H1 (cell line): ENCODE measurements at places on chromosomes 12 and 14. TPM values are rescaled to one million over a fixed set of nuclear protein-coding genes. Genes with fewer than 3 reads are reported as not detected.

DNA sequence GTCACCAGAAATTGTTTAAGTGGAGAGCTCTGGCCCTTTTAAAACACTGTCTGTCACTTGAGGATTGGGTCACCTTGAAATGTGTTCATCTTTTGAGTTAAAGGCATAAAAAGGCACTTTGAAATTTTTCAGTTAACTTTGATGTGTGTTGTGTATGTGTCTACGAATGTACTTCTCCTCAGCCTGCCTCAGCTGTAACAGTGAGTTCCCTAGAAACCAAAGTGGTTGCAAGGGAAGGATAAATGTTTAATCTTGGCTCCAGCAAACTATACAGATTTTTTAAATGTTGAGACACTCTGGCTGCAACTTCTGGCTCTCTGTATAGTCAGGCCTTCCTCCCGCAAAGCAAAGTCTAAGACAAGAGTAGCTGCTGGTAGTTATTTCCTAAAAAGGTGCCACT, 8.3 kb downstream of the DERA start:
- no peaks in the 10 kb centered on the region for H3K36me3 ChIP-seq
- H3K27ac ChIP-seq, result no peak overlapping the region
- DNase-seq, result no peak
- H3K27me3 ChIP-seq, result no peaks in the 10 kb centered on the region
- no peaks in the 10 kb centered on the region for H3K4me1 ChIP-seq

- peaks cover 11% of the 10 kb centered on the region for H3K4me1 ChIP-seq
- peak overlapping the region; percentile 84 for H3K27ac ChIP-seq
- peak overlapping the region; percentile 94 for H3K4me3 ChIP-seq
These were observed 731 bp downstream of the PYM1 start for GRCh38 chr12:55926738-55927587.

DNA sequence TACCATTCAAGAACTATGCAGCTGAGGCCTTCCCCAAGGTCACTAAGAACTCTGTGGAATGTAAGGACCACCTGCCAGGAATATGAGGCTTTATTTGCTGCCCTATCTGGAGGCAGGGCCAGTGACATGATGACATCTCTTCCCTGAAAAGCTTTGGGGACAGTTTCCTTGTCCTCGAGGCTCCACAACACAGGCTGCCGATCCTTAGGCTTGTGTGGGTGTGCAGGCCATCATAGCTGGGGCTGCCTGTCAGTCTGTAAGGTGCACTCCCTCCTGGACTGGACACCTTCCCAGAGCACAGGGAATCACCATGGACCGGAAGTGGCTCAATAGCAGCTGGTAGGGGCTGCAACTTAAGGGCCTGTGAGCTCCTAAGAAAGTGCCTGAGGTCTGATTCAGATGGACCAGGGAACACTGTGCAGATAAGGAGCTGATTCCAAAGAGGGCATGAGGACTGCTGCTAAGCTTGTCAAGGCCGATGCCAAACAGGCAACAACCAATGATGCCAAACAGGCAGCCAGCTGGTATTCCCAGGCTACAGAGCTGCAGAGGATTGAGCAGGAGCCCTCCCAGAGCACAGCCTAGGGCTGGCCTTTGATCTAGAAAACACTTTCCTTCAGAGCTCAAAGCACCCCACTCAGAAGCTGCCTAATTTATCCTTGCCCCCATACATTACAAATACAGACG, 84.3 kb downstream of the CRACR2A start:
- no peaks in the 10 kb centered on the region for H3K4me1 ChIP-seq
- no peak for DNase-seq
- H3K27ac ChIP-seq, result no peak overlapping the region
- H3K36me3 ChIP-seq, result no peaks in the 10 kb centered on the region
- H3K27me3 ChIP-seq, result no peaks in the 10 kb centered on the region

GRCh38 chr12:64147875-64148274, 74.2 kb downstream of the KICS2 start:
- H3K36me3 ChIP-seq, result no peaks in the 10 kb centered on the region
- no peak overlapping the region for H3K4me3 ChIP-seq
- no peak overlapping the region for H3K27ac ChIP-seq
- H3K27me3 ChIP-seq, result no peaks in the 10 kb centered on the region

- DNase-seq, result peak; percentile 39
- H3K4me3 ChIP-seq, result peak overlapping the region; percentile 91
- no peaks in the 10 kb centered on the region for H3K27me3 ChIP-seq
- H3K27ac ChIP-seq, result no peak overlapping the region
- peaks cover 22% of the 10 kb centered on the region for H3K4me1 ChIP-seq
- H3K36me3 ChIP-seq, result peaks cover 38% of the 10 kb centered on the region
These were observed 2.2 kb downstream of the ZFP36L1 start for GRCh38 chr14:68790644-68791077.

GRCh38 chr12:124188561-124189405, 106.1 kb upstream of the RFLNA start:
- DNase-seq, result no peak
- no peaks in the 10 kb centered on the region; the same call in 1 of the 2 replicates for H3K4me1 ChIP-seq
- H3K27me3 ChIP-seq, result no peaks in the 10 kb centered on the region
- H3K36me3 ChIP-seq, result no peaks in the 10 kb centered on the region

GRCh38 chr14:49447540-49448107, 138.6 kb downstream of the RPS29 start:
- no peak for DNase-seq
- H3K27ac ChIP-seq, result no peak overlapping the region
- no peaks in the 10 kb centered on the region for H3K4me1 ChIP-seq
- H3K36me3 ChIP-seq, result no peaks in the 10 kb centered on the region

GRCh38 chr12:72491426-72491825, 219.3 kb downstream of the TRHDE start:
- H3K27me3 ChIP-seq, result no peaks in the 10 kb centered on the region
- H3K4me3 ChIP-seq, result no peak overlapping the region
- DNase-seq, result no peak
- H3K4me1 ChIP-seq, result no peaks in the 10 kb centered on the region
- H3K36me3 ChIP-seq, result no peaks in the 10 kb centered on the region

GRCh38 chr12:67433385-67434175, 164.4 kb downstream of the CAND1 start:
- H3K4me1 ChIP-seq, result no peaks in the 10 kb centered on the region
- no peaks in the 10 kb centered on the region for H3K36me3 ChIP-seq
- H3K27me3 ChIP-seq, result no peaks in the 10 kb centered on the region
- H3K4me3 ChIP-seq, result no peak overlapping the region
- DNase-seq, result no peak

- H3K27me3 ChIP-seq, result peaks cover 1% of the 10 kb centered on the region
- no peaks in the 10 kb centered on the region for H3K36me3 ChIP-seq
- H3K4me1 ChIP-seq, result no peaks in the 10 kb centered on the region
- no peak overlapping the region for H3K4me3 ChIP-seq
- no peak overlapping the region for H3K27ac ChIP-seq
These were observed 95.7 kb upstream of the SOX5 start for GRCh38 chr12:24044941-24045703.

DNA sequence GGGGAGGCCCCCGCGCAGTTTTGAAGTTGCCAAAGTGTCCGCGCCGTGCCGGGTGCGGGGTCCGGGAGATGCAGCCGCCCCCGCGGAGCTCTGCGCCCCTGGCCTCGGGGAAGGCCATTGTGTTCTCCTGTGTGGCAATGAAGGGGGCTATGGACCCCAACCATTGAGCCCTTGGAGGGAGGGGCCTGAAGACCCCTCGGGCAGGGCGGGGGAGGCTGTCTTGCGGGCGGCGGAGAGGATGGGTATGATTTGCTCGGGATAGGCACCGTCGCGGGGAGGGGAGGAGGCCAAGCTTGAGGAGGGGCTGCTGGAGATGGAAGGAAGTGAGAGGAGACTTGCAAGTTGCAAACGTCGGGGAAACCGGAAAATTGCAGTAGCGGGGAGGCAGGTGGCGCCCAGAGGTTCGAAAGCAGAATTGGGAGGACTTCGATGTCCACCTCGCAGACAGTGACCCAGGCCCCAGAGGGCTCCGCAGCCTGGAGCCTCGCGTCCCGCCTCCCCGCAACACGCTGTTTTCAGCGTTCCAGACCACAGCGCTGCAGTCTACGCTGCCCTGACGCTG, 25.4 kb downstream of the BCL11B start:
- H3K27me3 ChIP-seq, result peaks cover 6% of the 10 kb centered on the region
- H3K36me3 ChIP-seq, result no peaks in the 10 kb centered on the region
- peak overlapping the region; percentile 72 for H3K4me3 ChIP-seq
- peak overlapping the region; percentile 95 for H3K27ac ChIP-seq
- H3K4me1 ChIP-seq, result peaks cover 21% of the 10 kb centered on the region
- no peak for DNase-seq

DNA sequence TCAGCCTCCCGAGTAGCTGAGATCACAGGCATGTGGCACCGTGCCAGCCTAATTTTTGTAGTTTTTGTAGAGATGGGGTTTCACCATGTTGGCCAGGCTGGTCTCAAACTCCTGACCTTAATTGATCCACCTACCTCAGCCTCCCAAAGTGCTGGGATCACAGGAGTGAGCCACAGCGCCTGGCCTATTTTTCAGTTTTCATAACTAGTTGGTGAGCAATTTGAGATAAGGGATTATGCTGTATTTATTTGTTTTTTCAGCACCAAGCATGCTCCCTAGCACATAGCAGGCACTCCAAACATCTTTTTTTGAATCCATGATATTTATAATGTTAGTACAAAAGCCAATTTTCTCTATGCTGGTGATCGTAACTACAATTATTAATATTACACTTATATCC, 541.2 kb downstream of the SNAPC1 start:
- no peaks in the 10 kb centered on the region for H3K27me3 ChIP-seq
- no peak overlapping the region for H3K4me3 ChIP-seq
- H3K27ac ChIP-seq, result no peak overlapping the region
- H3K36me3 ChIP-seq, result no peaks in the 10 kb centered on the region
- no peak for DNase-seq

DNA sequence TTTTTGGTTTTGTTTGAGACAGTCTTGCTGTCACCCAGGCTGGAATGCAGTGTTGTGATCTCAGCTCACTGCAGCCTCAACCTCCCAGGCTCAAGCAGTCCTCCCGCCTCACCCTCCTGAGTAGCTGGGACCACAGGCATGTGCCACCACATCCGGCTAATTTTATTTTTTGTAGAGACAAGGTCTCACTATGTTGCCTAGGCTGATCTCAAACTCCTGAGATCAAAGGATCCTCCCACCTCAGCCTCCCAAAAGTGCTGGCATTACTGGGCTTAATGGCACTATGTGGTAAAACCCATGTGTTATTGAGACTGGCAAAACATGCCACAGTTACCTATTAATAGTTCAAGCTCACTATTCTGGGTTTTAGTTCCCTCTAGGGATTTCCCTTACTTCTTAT, 51.2 kb upstream of the KCNH3 start:
- DNase-seq, result no peak
- no peaks in the 10 kb centered on the region for H3K27me3 ChIP-seq
- peaks cover 8% of the 10 kb centered on the region for H3K4me1 ChIP-seq

GRCh38 chr12:96034621-96035282, 635 bp downstream of the LTA4H start:
- no peak for DNase-seq
- no peaks in the 10 kb centered on the region for H3K4me1 ChIP-seq
- no peaks in the 10 kb centered on the region for H3K27me3 ChIP-seq

DNA sequence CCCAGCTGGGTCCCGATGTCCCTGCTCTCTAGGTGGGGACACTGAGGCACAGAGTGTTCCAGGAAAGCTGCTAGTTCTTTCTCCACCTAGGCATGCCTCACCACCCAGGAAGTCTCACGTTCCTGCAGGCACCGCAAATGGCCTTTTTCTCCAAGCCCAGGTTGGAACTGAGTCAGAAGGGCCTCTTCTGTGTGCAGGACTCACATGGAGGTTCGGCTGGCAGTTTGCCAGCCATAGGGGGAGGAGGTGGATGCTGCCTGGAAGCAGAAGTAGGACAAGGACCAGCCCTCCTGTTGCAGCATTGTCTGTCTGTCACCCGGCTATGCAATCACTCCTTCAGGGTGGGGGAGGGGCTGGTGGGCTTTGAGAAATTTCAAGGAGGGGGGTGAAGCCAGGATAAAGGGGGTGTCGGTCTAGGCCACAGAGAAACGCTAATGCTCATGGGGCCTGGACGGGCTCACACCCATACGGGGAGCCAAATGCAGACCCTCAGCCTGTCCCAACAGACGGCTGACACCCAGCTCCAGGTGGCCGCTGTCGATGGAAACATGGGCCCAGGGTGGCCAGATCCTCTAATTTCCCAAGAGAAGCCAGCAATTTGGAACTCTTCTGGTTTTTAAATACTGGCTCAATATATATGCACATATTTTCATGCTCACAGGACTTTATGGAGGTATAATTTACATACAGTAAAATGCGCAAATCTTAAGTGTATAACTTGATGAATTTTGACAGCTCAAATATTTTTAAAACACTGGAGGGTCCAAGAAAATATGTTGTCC, 120.5 kb downstream of the PHETA1 start:
- no peak overlapping the region for H3K27ac ChIP-seq
- H3K4me3 ChIP-seq, result no peak overlapping the region
- H3K27me3 ChIP-seq, result no peaks in the 10 kb centered on the region
- H3K36me3 ChIP-seq, result no peaks in the 10 kb centered on the region

DNA sequence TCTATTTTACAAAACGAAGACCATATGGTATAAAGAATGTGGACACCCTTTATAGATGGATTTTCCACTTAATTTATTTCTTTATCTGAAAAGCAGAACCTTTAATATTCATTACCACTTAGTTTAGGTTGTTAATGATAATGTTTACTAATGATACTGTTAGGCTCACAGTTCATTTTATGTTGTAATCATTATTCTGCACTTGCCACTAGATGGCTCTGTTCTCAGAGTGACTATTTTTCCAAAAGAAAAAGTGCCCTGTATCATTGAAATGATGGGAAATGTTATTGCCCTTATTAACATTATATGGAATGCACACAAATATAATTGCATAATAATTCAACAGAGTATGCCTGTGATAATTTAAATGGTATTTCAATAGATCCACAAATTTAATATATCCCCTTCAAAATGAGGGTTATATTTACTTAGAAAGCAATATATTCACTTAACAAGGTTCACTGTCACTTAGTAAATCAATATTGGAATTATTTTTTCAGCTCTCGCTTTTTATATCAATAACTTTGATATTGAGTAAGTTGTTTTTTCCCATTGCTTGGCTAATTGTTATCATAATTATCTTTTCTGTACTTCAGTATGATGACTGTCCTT, 95.7 kb downstream of the PDE3A start:
- H3K27ac ChIP-seq, result no peak overlapping the region
- H3K36me3 ChIP-seq, result no peaks in the 10 kb centered on the region
- DNase-seq, result no peak
- H3K27me3 ChIP-seq, result no peaks in the 10 kb centered on the region
- H3K4me3 ChIP-seq, result no peak overlapping the region

DNA sequence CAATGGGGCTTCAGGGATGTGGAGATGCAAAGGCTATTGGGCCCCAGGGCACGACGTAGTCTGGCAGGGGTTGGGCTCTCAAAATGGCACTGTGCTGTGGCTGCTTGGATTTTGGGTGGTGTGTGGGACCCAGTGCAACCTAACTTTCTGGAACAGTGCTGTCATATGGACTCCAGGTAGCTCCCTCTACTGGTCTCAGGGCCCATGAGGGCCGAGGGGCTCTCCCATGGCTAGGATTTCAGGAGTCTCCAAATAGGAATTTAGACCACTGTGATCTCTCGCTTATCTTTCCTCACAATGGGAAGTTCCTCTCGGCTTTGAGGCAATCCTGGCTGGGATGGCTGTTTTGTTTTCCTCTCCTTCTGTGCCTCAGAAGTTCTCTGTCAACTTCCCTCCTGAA, 68.2 kb upstream of the MUCL1 start:
- H3K27me3 ChIP-seq, result no peaks in the 10 kb centered on the region
- H3K36me3 ChIP-seq, result no peaks in the 10 kb centered on the region
- DNase-seq, result no peak
- H3K4me1 ChIP-seq, result no peaks in the 10 kb centered on the region
- H3K27ac ChIP-seq, result no peak overlapping the region
- no peak overlapping the region for H3K4me3 ChIP-seq

Gene LRP1-AS
- total RNA-seq, result not detected in 2 replicates

Gene ABHD12B
- total RNA-seq, result 102 and 110 TPM in 2 replicates

Gene SLC6A15
- 38.1 and 42.0 TPM in 2 replicates for total RNA-seq

Gene CEP170B
- 32.3 and 33.8 TPM in 2 replicates for total RNA-seq

Gene RASSF8
- 46.7 and 48.2 TPM in 2 replicates for total RNA-seq

Gene CD4
- total RNA-seq, result 3.2 and 3.4 TPM in 2 replicates

Gene ART4
- total RNA-seq, result not detected in 2 replicates

Gene CACNA2D4
- 0.88 TPM in 1 of 2 replicates, not detected in the other for total RNA-seq

Gene DEGS2
- 0.61 and 0.94 TPM in 2 replicates for total RNA-seq
